ENCODE measurements at places on chromosomes 1 and 21. TPM values are rescaled to one million over a fixed set of nuclear protein-coding genes. Genes with fewer than 3 reads are reported as not detected.

The FOXO6 gene
- polyA plus RNA-seq = 0.90 TPM

The ZBTB17 gene
- 3.7 TPM for polyA plus RNA-seq

The ACBD3 gene
- 17.6 TPM for polyA plus RNA-seq

DNA sequence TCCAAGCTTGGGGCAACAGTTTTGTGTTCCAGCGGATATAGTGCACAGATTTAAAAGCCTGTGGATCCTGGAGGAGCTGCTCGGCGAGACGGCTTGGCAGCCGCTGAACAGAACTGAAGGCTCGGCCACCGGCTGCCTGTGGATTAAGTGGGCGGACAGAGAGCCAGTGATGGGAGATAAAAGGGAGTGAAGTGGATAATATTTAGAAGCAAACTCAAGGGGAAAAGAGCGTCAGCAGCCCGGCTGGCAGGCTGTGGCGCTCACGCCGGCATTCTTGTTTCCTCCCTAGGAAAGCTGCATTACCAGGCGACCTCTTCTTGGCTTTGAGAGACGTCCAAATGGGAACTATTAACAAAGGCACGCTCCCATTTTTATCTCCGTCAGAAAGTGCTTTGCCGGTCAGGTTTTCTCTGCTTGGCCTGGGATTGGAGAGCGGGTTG is 10.4 kb downstream of the TRABD2B start:
- no peaks in the 10 kb centered on the region for H3K27me3 ChIP-seq
- H3K4me1 ChIP-seq = peaks cover 7% of the 10 kb centered on the region
- H3K27ac ChIP-seq = no peak overlapping the region
- H3K4me3 ChIP-seq = no peak overlapping the region
- no peaks in the 10 kb centered on the region for H3K36me3 ChIP-seq

GRCh38 chr21:25717491-25718147 is 17.1 kb downstream of the ATP5PF start:
- H3K27ac ChIP-seq = no peak overlapping the region
- no peaks in the 10 kb centered on the region for H3K36me3 ChIP-seq
- no peak overlapping the region for H3K4me3 ChIP-seq
- no peak for DNase-seq
- H3K4me1 ChIP-seq = no peaks in the 10 kb centered on the region

GRCh38 chr1:74470936-74471335 is 41.5 kb downstream of the LRRC53 start:
- H3K4me1 ChIP-seq = no peaks in the 10 kb centered on the region
- H3K27ac ChIP-seq = no peak overlapping the region
- no peaks in the 10 kb centered on the region for H3K27me3 ChIP-seq
- H3K36me3 ChIP-seq = no peaks in the 10 kb centered on the region
- no peak overlapping the region for H3K4me3 ChIP-seq
- no peak for DNase-seq

Data from ovary (tissue), 10 donors.